ENCODE measurements at places on chromosomes 5 and 9. TPM values are rescaled to one million over a fixed set of nuclear protein-coding genes. Genes with fewer than 3 reads are reported as not detected.

The TICAM2 gene
- total RNA-seq, result 9.1 TPM

DNA sequence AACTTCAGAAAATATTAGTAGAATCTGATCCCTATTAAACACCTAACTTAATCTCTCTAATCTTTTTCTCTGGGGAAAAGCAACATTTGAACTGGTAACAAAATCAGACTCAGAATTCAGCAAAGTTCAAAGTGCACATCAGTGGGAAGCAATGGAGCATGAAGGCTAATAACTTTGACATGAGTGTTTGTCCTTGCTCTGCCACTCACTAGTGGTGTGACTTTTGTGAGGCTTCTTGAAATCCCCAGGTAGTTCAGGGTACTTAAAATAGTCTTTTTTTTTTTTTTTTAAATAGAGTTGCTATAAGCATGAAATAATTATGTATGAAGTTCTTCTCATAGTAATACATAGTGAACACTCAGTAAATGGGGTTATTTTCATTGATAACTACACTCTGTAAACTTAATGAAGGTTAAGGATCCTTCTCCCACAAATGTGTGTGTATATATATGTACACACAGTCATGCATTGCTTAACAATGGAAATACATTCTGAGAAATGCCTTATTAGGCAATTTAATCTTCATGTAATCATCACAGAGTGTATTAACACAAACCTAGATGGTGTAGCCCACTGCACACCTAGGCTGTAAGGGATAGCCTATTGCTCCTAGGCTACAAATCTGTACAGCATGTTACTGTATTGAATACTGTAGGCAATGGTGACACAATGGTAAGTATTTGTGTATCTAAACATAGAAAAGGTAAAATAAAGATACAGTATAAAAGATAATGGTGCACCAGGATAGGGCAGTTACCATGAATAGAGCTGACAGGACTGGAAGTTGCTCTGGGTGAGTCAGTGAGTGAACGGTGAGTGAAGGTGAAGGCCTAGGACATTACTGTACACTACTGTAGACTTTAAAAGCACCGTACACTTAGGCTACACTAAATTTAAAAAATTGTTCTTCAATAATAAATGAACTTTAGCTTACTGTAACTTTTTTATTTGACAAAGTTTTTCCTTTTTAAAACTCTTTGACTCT lies 73.3 kb upstream of the HMHB1 start:
- no peak for DNase-seq

The PCDHGC4 gene
- 0.69 TPM for total RNA-seq

- no peak for DNase-seq
Measured at GRCh38 chr9:69816735-69817134, 3.9 kb upstream of the CFAP95 start.

DNA sequence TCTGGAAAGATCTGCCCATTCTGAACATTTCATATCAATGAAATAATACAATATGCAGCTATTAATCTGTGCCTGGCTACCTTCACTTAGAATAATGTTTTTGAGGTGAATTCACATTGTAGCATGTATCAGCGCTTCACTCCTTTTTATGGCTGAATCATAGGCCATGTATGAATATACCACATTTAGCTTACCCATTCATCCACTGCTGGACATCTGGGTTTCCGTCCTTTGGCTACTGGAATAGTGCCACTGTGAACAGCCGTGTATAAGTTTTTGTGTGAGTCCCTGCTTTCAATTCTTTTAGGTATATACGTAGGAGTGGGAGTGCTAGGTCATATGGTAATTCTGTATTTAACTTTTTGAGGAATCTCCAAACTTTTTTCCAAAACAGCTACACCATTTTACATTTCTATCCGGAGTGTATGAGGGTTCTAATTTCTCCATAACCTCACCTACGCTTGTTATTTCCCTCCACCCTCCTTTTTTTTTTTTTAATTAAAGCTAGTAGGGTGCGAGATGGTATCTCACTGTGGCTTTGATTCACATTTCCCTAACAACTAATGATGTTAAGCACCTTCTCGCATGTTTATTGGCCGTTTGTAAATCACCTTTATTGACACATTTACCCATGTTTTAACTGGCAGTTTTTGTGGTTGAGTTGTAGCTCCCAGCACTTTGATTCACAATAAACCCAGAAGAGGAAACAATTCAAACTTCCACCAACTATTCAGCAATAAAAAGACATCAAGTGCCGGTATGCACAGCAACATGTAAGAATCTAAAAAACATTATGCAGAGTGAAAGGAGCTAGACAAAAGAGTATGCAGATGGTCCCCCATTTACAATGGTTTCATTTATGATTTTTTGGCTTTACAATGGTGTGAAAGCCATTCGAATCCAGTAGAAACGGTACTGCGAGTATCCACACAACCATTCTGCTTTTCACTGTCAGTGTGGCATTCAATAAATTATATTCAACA lies 8.1 kb downstream of the SEMA4D start:
- no peak for DNase-seq

- DNase-seq, result no peak
Measured at GRCh38 chr9:134604834-134605233, 36.8 kb upstream of the COL5A1 start.

The FUBP3 gene
- 51.9 TPM for total RNA-seq

GRCh38 chr5:88952344-88952743 lies 69.4 kb upstream of the MEF2C start:
- peak; percentile 77 for DNase-seq

- DNase-seq, result peak; percentile 75
Measured at GRCh38 chr5:89338935-89339334, 456.0 kb upstream of the MEF2C start.

Data from LHCN-M2 (cell line).